ENCODE measurements at places on chromosomes 2 and 18. TPM values are rescaled to one million over a fixed set of nuclear protein-coding genes. Genes with fewer than 3 reads are reported as not detected.

- H3K4me1 ChIP-seq = peaks cover 10% of the 10 kb centered on the region
- no peak for DNase-seq
- peaks cover 5% of the 10 kb centered on the region for H3K27me3 ChIP-seq
- no peak overlapping the region for H3K4me3 ChIP-seq
- H3K36me3 ChIP-seq = peaks cover 4% of the 10 kb centered on the region
- no peak overlapping the region for H3K27ac ChIP-seq
These were observed 1.2 kb downstream of the STON1 start for GRCh38 chr2:48531141-48531648.

- H3K4me3 ChIP-seq = no peak overlapping the region
- DNase-seq = no peak
- no peak overlapping the region for H3K27ac ChIP-seq
These were observed 67.3 kb upstream of the IGFBP2 start for GRCh38 chr2:216565956-216566355.

DNA sequence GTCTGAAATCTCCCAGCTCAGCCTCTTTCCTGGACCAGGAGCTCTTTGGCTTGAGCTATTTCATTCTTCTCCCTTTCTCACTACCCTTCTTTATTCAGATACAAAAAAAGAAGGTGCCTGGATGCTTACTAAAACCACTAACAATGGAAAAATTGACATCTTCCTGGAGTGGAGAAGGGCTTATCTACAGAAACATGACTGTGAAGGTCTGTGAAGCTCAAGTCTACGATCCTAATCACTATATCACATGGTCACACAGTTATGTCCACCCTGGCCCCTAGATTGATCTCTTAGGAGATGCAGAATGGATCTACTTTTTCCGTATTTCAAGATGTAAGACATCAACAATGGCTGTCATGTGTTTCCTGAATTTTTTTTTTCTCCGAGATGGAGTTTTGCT is 5.7 kb upstream of the KRCC1 start:
- H3K36me3 ChIP-seq = no peaks in the 10 kb centered on the region
- H3K27ac ChIP-seq = no peak overlapping the region
- H3K27me3 ChIP-seq = no peaks in the 10 kb centered on the region
- DNase-seq = no peak

GRCh38 chr18:1906421-1906820 is 664.9 kb downstream of the METTL4 start:
- no peaks in the 10 kb centered on the region for H3K27me3 ChIP-seq
- no peak for DNase-seq
- no peak overlapping the region for H3K4me3 ChIP-seq
- H3K4me1 ChIP-seq = no peaks in the 10 kb centered on the region

GRCh38 chr2:223633656-223634055 is 31.5 kb upstream of the SCG2 start:
- H3K4me3 ChIP-seq = no peak overlapping the region
- H3K27ac ChIP-seq = no peak overlapping the region

The CRYGC gene
- not detected for total RNA-seq

GRCh38 chr2:104595576-104595975 is 258.3 kb upstream of the POU3F3 start:
- H3K4me1 ChIP-seq = no peaks in the 10 kb centered on the region
- no peak overlapping the region for H3K4me3 ChIP-seq
- H3K27me3 ChIP-seq = no peaks in the 10 kb centered on the region
- no peaks in the 10 kb centered on the region for H3K36me3 ChIP-seq

GRCh38 chr2:215693193-215693998 is 257.5 kb upstream of the FN1 start:
- H3K27ac ChIP-seq = no peak overlapping the region
- H3K27me3 ChIP-seq = peaks cover 4% of the 10 kb centered on the region
- DNase-seq = no peak
- no peaks in the 10 kb centered on the region for H3K36me3 ChIP-seq

- no peaks in the 10 kb centered on the region for H3K27me3 ChIP-seq
- H3K4me1 ChIP-seq = no peaks in the 10 kb centered on the region
- no peak overlapping the region for H3K27ac ChIP-seq
- H3K36me3 ChIP-seq = no peaks in the 10 kb centered on the region
- DNase-seq = no peak
These were observed 454.0 kb upstream of the HS6ST1 start for GRCh38 chr2:128772671-128773070.

Data from activated CD8-positive, alpha-beta memory T cell treated with anti-CD3 and anti-CD28 coated beads, Interleukin-2, amount 10 ng/mL, durations not matched to agents 7 days and 5 days (primary cell).